ENCODE measurements at places on chromosomes 7 and 10. TPM values are rescaled to one million over a fixed set of nuclear protein-coding genes. Genes with fewer than 3 reads are reported as not detected.

The CALY gene
- total RNA-seq, result not detected

The CACNB2 gene
- 0.20 TPM for total RNA-seq

The AKR1C4 gene
- total RNA-seq, result not detected

The NPTX2 gene
- total RNA-seq, result 3.3 TPM

The STRA8 gene
- total RNA-seq, result not detected

The POR gene
- total RNA-seq, result 64.7 TPM

The GHRHR gene
- not detected for total RNA-seq

Data from smooth muscle cell of the pulmonary artery (primary cell).